ENCODE measurements at places on chromosomes 3 and 15. TPM values are rescaled to one million over a fixed set of nuclear protein-coding genes. Genes with fewer than 3 reads are reported as not detected.

Gene CLDN16
- not detected for total RNA-seq

Gene HRH1
- total RNA-seq = 0.35 TPM

Gene GREM1
- total RNA-seq = 0.12 TPM

- H3K36me3 ChIP-seq = no peaks in the 10 kb centered on the region
- H3K4me1 ChIP-seq = no peaks in the 10 kb centered on the region
- H3K27me3 ChIP-seq = no peaks in the 10 kb centered on the region
- no peak for DNase-seq
- H3K27ac ChIP-seq = no peak overlapping the region
- no peak overlapping the region for H3K4me3 ChIP-seq
Measured at GRCh38 chr3:94607778-94608177, 544.9 kb downstream of the NSUN3 start.

DNA sequence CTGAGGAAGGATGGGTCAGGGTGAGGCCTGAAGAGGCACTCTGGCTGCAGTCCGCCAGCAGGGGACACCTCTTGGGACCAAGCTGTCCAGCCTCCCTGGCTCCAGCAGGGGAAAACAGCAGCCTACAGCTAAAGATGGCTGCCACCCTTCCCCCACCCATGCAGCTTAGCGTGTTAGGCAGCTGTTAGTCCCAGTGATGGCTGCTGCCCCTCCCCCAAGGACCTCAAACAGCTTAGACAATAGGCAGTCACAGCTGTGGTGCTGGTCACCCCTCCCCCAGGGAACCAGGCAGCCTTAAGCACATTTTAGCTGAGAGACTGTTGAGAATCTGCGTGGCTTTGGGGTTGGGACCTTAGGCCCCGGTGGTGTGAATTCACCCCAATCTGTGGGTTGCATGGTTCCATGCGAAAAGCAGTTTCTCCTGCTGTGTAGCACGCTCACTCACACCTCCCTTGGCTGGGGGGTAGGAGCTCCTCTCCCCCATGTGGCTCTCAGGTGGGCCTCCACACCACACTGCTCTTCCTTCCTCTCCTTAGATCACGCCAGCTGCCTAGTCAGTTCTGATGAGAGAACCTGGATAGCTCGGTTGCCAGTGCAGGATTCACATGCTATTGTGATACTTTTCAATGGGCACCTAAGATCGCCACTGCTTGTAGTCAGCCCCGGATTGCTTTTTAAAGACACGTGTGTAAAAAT lies 140.5 kb upstream of the CADPS start:
- H3K4me3 ChIP-seq = 0 out of 2 replicates have a peak overlapping the region, but pooled peaks have one; percentile 22
- peaks cover 18% of the 10 kb centered on the region for H3K4me1 ChIP-seq
- no peaks in the 10 kb centered on the region for H3K27me3 ChIP-seq
- peak overlapping the region; percentile 56 for H3K27ac ChIP-seq

Gene TRPM1
- not detected for total RNA-seq

- no peak overlapping the region for H3K27ac ChIP-seq
- no peaks in the 10 kb centered on the region for H3K4me1 ChIP-seq
- no peak overlapping the region for H3K4me3 ChIP-seq
- H3K36me3 ChIP-seq = no peaks in the 10 kb centered on the region
Measured at GRCh38 chr3:141341536-141341935, 26.8 kb upstream of the ZBTB38 start.

DNA sequence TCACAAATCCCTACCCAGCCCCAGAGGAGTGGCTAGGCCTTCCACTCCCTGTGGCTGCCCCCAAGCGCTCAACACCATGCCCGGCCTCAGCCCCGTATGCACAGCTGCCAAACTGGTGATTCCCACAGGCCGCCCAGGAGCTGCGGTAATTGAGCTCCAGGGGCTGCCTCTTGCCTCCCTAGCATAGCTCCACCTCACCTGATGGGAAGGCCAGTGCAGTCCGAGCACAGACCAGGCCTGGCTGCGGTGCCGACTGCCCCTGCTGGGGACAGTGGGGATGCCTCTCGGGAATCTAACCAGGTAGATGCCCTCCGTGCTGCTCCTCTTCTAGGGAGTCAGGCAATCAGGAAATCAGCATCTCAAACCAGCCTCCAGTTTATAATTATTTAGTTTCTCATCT lies 25.9 kb downstream of the SCN5A start:
- H3K27ac ChIP-seq = no peak overlapping the region
- no peaks in the 10 kb centered on the region for H3K4me1 ChIP-seq
- peak; percentile 77 for DNase-seq

Gene SLC25A26
- 40.2 TPM for total RNA-seq

Gene GOLGA6L4
- 3.8 TPM for total RNA-seq

GRCh38 chr3:192875971-192876565 lies 41.6 kb downstream of the MB21D2 start:
- H3K27me3 ChIP-seq = no peaks in the 10 kb centered on the region
- H3K4me1 ChIP-seq = peaks cover 22% of the 10 kb centered on the region
- no peaks in the 10 kb centered on the region for H3K36me3 ChIP-seq
- DNase-seq = no peak
- no peak overlapping the region for H3K27ac ChIP-seq
- no peak overlapping the region for H3K4me3 ChIP-seq

DNA sequence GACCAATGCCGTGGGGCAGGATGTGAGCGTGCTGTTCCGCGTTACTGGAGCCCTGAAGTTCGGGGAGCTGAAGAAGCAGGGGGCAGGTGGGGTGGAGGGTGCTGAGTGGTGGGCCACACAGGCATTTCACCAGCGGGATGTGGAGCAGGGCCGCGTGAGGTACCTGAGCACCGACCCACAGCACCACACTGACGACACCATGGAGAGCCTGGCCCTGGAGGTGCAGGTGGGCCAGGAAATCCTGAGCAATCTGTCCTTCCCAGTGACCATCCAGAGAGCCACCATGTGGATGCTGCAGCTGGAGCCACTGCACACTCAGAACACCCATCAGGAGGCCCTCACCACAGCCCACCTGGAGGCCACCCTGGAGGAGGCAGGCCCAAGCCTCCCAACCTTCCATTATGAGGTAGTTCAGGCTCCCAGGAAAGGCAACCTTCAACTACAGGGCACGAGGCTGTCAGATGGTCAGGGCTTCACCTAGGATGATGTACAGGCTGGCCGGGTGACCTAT lies 179.6 kb downstream of the TBC1D2B start:
- H3K27ac ChIP-seq = no peak overlapping the region
- no peak overlapping the region for H3K4me3 ChIP-seq
- no peaks in the 10 kb centered on the region for H3K27me3 ChIP-seq

DNA sequence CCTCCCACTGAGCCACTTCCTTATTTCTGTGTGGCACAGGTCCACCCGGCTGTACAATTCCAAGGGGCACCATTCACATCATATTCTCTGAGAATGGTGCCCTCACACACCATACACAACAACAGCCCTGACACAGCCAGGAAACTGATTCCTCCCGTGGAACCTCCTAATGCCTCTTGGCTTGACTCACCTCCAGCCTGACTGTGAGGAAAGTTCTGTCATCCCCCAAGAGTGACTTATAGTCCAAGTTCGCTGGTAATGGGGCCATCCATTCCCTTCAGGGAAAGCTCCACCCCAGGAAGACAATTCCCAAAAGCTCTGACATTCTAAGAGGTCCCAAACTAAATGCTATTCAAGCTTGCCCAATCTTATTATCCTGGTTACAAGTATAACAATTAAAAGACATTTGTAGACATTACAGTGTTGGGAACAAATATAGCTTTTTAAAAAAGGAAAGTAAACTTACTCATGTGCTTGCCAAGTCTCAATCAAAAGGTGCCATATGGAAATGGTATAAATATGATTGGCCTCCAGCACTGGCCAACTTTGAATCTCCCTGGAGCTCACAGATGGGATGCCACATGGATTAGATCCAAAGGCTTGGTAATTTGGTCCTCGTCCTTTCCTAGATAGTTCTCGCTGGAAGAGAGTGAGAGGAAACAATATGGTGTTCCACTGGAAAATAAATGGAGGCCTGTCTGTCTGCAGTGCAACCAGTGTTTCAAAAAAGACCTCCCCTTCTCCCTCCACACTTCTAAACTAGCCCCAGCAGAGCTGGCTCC lies 56.3 kb upstream of the PSMD6 start:
- DNase-seq = no peak
- H3K4me1 ChIP-seq = peaks cover 5% of the 10 kb centered on the region

- no peak overlapping the region for H3K27ac ChIP-seq
- no peaks in the 10 kb centered on the region for H3K36me3 ChIP-seq
- H3K27me3 ChIP-seq = no peaks in the 10 kb centered on the region
- peaks cover 14% of the 10 kb centered on the region for H3K4me1 ChIP-seq
- DNase-seq = no peak
Measured at GRCh38 chr3:171822431-171823106, 12.3 kb upstream of the PLD1 start.

DNA sequence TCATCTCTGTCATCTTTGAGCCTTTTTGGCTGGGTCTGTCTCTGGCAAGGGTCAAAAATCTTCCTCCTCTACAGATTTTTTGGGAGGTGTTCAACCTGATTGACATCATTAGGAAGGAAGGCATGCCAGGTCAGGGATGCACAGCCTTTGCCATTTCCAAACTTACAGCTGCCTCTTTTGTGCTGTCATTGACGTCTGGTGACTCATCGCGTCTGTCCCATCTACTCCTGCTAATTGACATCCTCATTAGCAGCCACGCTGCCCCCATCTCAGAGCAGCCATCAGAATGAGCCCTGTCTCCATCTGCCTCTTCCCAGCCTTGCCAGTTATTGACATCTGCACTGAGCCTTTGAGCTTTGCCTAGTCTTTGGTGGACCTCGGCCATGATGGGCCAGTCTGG lies 53.0 kb downstream of the PDIA5 start:
- peaks cover 4% of the 10 kb centered on the region for H3K4me1 ChIP-seq
- H3K36me3 ChIP-seq = peaks cover 7% of the 10 kb centered on the region
- H3K27ac ChIP-seq = no peak overlapping the region
- no peak overlapping the region for H3K4me3 ChIP-seq

DNA sequence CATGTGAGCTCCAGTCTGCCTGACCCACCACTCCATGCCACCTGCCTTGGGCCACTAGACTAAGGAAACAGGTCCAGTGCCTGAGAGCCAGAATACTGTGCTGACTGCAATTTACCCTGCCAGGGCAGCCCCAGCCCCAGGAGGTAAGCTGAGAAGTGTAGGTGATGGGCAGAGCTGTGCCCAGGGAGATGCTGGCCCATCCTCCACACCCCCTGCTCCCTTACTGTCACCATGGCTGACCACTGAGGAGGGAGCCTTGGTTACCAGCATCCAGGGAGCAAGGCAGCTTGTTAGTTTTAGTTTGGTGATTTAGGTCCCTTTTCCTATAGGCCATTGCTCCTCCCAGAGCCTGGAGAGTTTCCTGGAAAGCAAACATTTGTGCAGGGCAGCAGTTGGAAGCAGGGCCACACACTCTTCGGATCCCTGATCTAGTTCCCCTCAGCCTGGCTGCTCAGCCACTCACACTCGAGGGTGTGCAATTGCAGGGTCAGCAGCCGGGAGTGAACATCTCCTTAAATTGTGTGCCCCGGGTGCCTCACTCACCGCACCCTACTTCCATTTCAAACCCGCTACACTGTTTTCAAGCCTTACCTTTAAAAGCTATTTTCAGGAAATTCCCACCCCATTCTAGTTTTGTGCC lies 2.0 kb downstream of the GALNT15 start:
- H3K36me3 ChIP-seq = no peaks in the 10 kb centered on the region
- H3K4me1 ChIP-seq = no peaks in the 10 kb centered on the region
- no peaks in the 10 kb centered on the region for H3K27me3 ChIP-seq
- no peak overlapping the region for H3K4me3 ChIP-seq
- no peak overlapping the region for H3K27ac ChIP-seq

Gene ZNF660
- 6.1 TPM for total RNA-seq

- no peaks in the 10 kb centered on the region for H3K4me1 ChIP-seq
- DNase-seq = no peak
- H3K4me3 ChIP-seq = no peak overlapping the region
- H3K36me3 ChIP-seq = peaks cover 4% of the 10 kb centered on the region
- no peak overlapping the region for H3K27ac ChIP-seq
Measured at GRCh38 chr3:175456466-175456865, 597.3 kb downstream of the NAALADL2 start.

Gene GABRR3
- not detected for total RNA-seq

DNA sequence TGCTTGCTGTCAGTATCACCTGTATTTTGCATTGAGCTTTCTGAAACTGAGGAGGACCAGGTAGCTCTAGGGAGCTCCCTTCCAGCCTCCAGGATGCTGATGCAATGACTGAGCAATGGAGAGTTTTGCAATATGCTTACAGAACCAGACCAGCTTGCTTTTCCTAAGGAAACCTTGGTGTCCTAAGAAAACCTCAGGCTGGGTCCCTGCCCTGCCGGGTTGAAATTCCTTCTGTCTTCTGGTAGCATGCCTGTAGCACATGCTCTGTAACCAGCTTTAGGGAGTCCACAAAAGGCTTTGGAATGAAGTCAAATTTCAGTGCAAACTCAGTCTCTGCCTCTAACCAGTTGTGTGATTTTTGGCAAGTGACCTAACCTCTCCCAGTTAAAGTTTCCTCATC lies 65.8 kb upstream of the GSK3B start:
- no peaks in the 10 kb centered on the region for H3K4me1 ChIP-seq
- DNase-seq = peak; percentile 30
- H3K27ac ChIP-seq = no peak overlapping the region
- H3K36me3 ChIP-seq = no peaks in the 10 kb centered on the region

GRCh38 chr3:120349855-120350125 lies 636 bp upstream of the LRRC58 start:
- H3K27me3 ChIP-seq = peaks cover 22% of the 10 kb centered on the region
- peak overlapping the region; percentile 84 for H3K4me3 ChIP-seq
- no peak overlapping the region for H3K27ac ChIP-seq

Gene UBR1
- total RNA-seq = 16.2 TPM

- H3K4me3 ChIP-seq = no peak overlapping the region
- H3K27ac ChIP-seq = no peak overlapping the region
Measured at GRCh38 chr15:57703387-57703786, 3.1 kb upstream of the POLR2M start.

Gene CCR3
- total RNA-seq = not detected

DNA sequence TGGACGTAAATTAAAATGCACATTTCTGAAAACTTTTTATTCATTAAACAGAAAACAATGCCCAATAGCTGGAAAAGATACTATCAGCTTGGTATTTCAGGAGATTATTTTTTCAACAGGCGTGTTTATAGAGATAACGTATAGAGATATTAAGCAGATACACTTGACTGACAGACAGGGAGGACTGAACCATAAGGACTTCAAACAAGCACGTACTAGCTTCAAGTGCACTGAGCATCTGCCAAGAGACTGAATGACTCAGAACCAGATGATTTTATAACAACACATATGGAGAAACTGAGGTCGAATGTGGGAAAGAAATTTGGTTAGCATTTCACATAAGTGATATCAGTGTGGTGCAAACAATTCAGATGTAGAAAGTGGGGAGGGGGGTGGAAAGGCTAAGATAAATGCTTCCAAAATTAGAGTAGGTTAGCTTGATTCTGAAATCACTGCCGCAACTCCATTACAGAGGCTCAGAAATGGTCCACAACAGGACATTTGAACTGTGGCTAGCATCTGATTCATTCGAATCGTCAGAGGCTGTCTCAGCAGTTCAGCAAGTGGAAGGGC lies 103.5 kb downstream of the SEMA6D start:
- no peaks in the 10 kb centered on the region for H3K27me3 ChIP-seq
- H3K4me1 ChIP-seq = peaks cover 10% of the 10 kb centered on the region
- no peak overlapping the region for H3K4me3 ChIP-seq

Gene RTP3
- total RNA-seq = not detected

Measured in GM23338 (cell line).